ENCODE measurements at places on chromosomes 16 and 17.

DNA sequence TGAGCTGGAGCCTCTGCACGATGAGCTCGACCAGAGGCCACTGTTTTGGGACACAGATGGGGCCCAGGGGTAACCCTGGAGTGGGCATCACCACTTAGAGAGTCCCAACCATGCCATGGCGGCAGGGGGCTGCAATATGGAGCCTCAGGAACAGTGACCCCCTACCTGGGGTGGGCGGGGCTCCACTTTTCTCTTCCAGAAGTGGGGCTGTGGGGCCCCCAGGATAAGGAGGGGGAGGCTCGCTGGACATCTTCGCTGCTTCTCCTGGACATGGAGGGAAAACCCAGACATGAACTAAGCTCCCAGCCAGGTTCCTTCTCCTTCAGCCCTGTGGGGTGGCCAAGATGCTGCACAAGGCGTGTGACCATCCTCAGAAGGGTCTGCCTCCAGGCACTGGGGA, 24.7 kb downstream of the CDIP1 start:
- no peak for DNase-seq

- DNase-seq = no peak
Observed at GRCh38 chr16:76681296-76681695, 404.1 kb downstream of the CNTNAP4 start.

DNA sequence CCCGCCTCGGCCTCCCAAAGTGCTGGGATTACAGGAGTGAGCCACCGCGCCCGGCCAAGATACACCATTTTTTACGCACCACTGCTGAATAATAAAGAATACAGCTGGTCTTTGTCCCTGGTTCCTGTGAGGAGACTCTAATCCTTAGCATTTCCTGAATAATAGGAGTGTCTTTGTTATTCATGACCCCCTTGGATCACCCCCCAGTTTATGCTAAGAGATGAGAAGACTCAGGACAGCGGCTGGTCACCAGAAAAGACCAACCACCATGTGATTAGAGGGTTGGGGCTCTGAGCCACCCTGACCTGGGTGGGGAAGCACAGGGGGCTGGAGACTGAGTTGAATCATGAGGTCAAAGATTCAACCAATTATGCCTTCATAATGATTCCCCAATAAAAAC, 17.3 kb downstream of the PHLPP2 start:
- DNase-seq = no peak

DNA sequence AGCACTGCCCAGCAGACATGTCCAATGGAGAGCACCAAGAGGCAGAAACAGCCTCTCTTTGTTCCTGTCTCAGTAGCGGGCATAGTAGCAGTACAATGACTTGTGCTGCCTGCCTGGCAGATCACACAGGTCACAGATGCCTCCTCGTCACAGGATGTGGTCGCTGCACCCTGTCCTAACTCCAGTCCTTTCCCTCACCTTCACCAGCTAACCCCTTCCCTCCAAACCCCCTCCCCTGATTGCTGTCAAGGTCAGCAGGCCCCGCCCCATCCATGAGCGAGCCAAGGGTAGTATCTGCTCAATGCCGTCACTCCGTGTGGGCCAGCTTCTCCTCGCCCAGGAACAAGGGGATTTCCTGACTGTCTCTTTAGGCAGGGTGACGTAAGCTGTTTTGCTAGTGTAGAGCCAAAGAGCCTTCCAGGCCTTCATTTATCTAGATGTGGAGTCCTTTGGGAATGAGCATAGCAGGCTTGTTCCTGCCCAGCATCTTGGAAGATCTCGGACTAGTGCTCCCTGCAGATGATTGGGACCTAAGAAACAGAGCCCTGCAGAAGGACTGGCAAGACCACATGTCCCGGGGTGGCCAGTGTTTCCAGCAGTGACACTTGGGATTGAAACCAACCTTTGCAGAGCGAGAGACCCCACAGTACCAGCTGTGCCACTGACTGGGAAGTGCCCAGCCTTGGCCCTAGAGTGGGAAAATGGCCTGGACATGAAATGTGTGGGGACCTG, 75.9 kb upstream of the TNRC6C start:
- DNase-seq = peak; percentile 14

- DNase-seq = no peak
Observed at GRCh38 chr16:18024611-18025010, 311.9 kb downstream of the NPIPA8 start.

Measured in activated naive CD8-positive, alpha-beta T cell treated with anti-CD3 and anti-CD28 coated beads, Interleukin-2, amount 50 U/mL, for 16 hours (primary cell).